Colonic mucosa (tissue), 4 donors: ENCODE measurements at places on chromosomes 5 and 9.
A peak's percentile ranks its signal among the peaks of the same experiment; 100 is the strongest.

DNA sequence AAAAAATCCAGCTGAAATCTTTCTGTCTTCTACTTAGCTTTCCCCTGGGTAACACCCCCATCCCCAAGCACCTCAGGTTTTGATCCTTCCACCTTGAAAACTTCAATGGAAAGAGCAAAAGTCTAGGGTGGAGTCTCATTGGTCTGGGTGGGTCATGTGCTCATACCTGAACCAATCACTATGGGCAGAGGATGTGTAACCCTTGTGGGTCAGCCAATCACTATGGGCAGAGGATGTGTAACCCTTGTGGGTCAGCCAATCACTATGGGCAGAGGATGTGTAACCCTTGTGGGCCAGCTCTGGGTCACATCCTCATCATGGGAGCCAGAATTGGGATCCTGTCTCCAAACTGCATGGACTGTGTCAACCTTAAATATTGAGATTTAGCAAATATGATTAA lies 18.5 kb downstream of the NAIF1 start:
- DNase-seq = no peak
- no peaks in the 10 kb centered on the region for H3K36me3 ChIP-seq
- H3K4me1 ChIP-seq = no peaks in the 10 kb centered on the region
- no peaks in the 10 kb centered on the region for H3K27me3 ChIP-seq
- H3K27ac ChIP-seq = no peak overlapping the region
- H3K4me3 ChIP-seq = no peak overlapping the region

GRCh38 chr5:50730841-50731240 lies 64.4 kb downstream of the PARP8 start:
- H3K27ac ChIP-seq = no peak overlapping the region
- no peak for DNase-seq
- no peaks in the 10 kb centered on the region for H3K36me3 ChIP-seq
- no peaks in the 10 kb centered on the region for H3K4me1 ChIP-seq
- no peak overlapping the region for H3K4me3 ChIP-seq

DNA sequence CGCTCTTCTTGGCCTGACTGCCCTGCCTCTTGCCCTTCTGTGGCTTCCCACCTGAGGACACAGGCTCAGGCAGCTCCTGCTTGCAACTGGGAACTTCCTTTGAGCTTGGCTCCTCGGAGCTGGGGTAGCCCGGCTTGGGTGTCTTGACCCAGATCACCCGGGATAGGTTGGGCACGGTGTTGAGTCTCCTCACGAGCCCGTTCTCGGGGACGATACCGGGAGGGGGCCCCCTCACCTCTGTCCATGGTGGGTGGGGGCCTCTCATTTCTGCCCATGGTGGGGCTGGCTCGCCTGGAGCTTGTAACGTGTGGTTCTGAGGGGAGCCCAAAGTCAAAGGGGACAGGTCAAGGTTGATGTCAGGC lies 7.8 kb upstream of the DDX41 start:
- no peaks in the 10 kb centered on the region for H3K4me1 ChIP-seq
- peaks cover 5% of the 10 kb centered on the region for H3K36me3 ChIP-seq
- no peak for DNase-seq
- H3K27me3 ChIP-seq = no peaks in the 10 kb centered on the region

DNA sequence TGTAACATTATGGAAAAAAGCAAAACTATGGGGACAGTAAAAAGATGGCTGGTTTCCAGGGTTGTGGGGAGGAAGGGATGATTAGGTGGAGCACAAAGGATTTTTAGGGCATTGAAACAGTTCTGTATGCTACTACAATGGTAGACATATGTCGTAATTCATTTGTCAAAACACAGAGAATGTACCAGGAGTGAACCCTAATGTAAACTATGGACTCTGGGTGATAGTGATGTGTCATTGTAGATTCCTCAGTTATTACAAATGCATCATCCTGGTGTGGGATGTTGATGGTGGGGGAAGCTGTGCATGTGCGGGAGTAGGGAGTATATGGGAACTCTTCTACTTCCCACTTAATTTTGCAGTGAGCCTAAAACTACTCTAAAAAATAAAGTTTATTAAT lies 135.0 kb upstream of the GABRP start:
- no peaks in the 10 kb centered on the region for H3K36me3 ChIP-seq
- H3K4me3 ChIP-seq = no peak overlapping the region
- H3K27me3 ChIP-seq = no peaks in the 10 kb centered on the region

DNA sequence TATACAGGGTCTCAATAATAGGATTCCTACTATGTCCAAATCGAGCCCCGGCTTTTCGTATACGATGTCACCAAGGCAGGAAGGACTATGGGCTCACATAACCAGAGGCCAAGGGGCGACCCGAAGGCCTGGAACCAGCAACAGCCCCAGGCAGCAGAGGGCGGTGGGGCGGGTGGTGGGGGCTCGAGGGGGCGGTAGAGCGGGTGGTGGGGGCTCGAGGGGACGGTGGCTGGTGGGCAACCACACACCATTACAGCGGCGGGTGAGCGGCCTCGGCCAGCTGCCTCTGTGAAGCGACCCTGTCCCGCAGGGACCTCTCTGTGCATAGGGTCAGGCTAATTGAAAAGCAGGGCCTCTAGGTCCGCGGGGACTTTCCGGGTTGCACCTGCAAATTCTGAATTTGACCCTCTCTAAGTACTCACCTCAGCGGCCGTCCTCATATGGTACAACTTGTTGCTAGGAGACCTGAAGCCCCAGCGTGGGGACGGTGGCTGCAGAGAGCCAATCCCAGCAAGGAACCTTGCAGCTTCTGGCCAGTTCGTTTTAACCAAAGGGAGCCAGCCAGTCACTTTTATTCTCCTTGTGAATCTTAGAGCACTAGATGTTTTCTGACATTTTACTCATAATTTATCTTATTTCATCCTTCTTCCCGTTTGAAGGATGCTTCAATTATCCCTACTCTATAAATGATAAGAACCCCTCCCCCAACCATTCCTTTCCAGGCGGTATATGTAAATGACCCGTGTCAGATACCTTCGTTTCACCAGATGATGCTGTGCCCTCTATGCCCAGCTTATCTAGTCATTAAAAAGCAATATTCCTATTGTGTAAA lies at the start of gene NME5:
NME5 (minus strand) TSS at position 480 of the 832 bp plus-strand sequence. CDS start 648 bp downstream, outside the sequence.
- H3K4me1 ChIP-seq = no peaks in the 10 kb centered on the region
- DNase-seq = peak; percentile 49
- H3K27me3 ChIP-seq = no peaks in the 10 kb centered on the region
- H3K27ac ChIP-seq = no peak within 1 kb of the TSS
- H3K36me3 ChIP-seq = no peaks in the 10 kb centered on the region

GRCh38 chr9:93750045-93750444 lies 173.7 kb downstream of the PHF2 start:
- no peak overlapping the region for H3K4me3 ChIP-seq
- no peaks in the 10 kb centered on the region for H3K36me3 ChIP-seq
- no peaks in the 10 kb centered on the region for H3K4me1 ChIP-seq
- no peak for DNase-seq
- no peak overlapping the region for H3K27ac ChIP-seq

DNA sequence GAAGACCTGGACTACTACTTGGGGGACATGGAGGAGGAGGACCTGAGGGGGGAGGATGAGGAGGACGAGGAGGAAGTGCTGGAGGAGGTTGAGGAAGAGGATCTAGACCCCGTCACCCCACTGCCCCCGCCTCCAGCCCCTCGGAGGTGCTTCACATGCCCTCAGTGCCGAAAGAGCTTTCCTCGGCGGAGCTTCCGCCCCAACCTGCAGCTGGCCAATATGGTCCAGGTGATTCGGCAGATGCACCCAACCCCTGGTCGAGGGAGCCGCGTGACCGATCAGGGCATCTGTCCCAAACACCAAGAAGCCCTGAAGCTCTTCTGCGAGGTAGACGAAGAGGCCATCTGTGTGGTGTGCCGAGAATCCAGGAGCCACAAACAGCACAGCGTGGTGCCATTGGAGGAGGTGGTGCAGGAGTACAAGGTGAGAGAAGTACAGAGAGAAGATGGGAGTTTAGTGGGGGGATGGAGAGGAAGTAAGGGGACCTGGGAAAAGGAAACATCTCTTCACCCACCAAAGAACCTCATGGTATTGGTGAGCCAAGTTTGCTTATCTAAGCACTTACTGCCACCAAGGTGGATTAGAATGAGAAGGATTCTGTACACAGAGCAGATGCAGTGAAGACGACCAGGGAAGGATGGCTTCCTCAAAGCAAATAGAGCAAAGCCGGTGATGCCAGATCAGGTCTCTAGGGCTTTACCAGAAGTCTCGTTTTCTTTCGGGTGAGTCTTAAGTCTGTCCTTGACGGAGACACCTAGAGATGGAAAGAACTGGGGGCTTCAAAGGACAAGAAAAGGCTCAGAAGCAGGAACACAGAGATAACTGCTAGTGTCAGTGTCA lies 1.5 kb downstream of the TRIM41 start:
- H3K4me1 ChIP-seq = no peaks in the 10 kb centered on the region
- H3K27me3 ChIP-seq = no peaks in the 10 kb centered on the region
- H3K4me3 ChIP-seq = peak overlapping the region; percentile 71
- H3K27ac ChIP-seq = peak overlapping the region; percentile 97

DNA sequence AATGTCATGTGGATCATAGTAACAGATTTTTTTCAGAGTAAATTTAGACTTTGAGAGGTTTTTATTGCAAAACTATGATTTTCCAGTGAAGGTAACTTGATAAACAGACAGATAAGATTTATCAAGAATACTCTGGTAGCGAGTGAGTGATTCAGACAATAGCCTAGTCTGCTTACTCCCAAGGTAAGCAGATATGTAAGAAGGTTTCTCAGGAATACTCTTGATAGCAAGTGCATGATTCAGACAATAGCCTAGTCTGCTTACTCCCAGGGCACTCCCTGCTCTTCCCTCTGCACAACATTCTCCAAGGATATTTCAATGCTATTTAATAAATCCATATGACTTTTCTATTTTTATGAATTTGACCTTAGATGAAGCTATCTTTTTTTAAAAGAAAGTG lies 1881.5 kb downstream of the EFNA5 start:
- H3K27ac ChIP-seq = no peak overlapping the region
- no peaks in the 10 kb centered on the region for H3K4me1 ChIP-seq
- H3K36me3 ChIP-seq = no peaks in the 10 kb centered on the region

GRCh38 chr5:32058101-32058500 lies 116.0 kb downstream of the GOLPH3 start:
- no peak overlapping the region for H3K27ac ChIP-seq
- no peaks in the 10 kb centered on the region for H3K4me1 ChIP-seq
- H3K27me3 ChIP-seq = no peaks in the 10 kb centered on the region
- DNase-seq = no peak

DNA sequence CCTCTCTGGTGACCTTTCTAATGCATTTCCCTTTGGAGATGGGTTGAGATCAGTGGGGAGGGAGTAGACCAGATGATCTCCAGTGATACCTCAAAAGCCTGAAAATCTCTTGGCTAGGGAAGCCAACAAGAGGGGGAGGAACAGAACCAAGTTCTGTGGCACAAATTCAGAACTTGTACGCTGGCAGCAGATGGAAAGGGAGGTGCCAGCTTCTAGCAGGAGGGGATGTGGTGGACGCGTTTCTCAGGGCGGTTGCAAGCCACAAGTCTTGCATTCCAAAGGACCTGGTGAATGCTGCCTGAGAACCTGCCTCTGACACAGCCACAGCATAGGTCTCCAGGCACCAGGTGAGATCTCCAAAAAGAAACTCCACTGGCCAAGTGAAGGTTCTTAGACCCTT lies 13.4 kb downstream of the SLIT3 start:
- no peak for DNase-seq
- H3K4me1 ChIP-seq = no peaks in the 10 kb centered on the region
- no peaks in the 10 kb centered on the region for H3K36me3 ChIP-seq
- H3K4me3 ChIP-seq = no peak overlapping the region

GRCh38 chr9:107386396-107386795 lies 103.2 kb downstream of the KLF4 start:
- no peak overlapping the region for H3K27ac ChIP-seq
- no peaks in the 10 kb centered on the region for H3K27me3 ChIP-seq
- H3K36me3 ChIP-seq = no peaks in the 10 kb centered on the region
- H3K4me1 ChIP-seq = no peaks in the 10 kb centered on the region
- no peak for DNase-seq

DNA sequence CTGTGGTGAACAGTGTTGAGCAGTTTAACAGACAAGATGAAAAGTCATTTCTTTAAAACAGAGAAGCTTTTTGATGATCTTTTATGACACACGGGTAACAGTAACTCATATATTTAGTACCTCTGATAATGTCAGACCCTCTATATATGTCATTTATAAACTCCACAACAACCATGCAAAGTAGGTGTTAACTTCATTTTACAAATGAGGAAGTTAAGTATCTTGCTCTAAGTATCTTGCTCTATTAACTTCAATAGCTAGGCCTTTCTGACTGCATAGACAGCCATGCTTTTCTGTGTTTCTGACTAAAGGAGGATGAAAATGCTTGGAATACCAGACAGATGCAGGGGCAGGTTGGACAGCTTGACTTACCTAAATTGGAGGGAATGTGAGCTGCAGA lies 1.8 kb downstream of the NUDT2 start:
- DNase-seq = no peak
- H3K27me3 ChIP-seq = no peaks in the 10 kb centered on the region
- H3K27ac ChIP-seq = no peak overlapping the region
- no peak overlapping the region for H3K4me3 ChIP-seq
- no peaks in the 10 kb centered on the region for H3K36me3 ChIP-seq
- no peaks in the 10 kb centered on the region for H3K4me1 ChIP-seq

GRCh38 chr9:93308676-93309075 lies 124.7 kb downstream of the WNK2 start:
- H3K4me3 ChIP-seq = no peak overlapping the region
- DNase-seq = no peak
- no peaks in the 10 kb centered on the region for H3K36me3 ChIP-seq
- no peak overlapping the region for H3K27ac ChIP-seq
- no peaks in the 10 kb centered on the region for H3K27me3 ChIP-seq

GRCh38 chr5:14901462-14902051 lies 30.0 kb upstream of the ANKH start:
- H3K4me3 ChIP-seq = no peak overlapping the region
- H3K27ac ChIP-seq = no peak overlapping the region
- no peak for DNase-seq
- no peaks in the 10 kb centered on the region for H3K4me1 ChIP-seq
- no peaks in the 10 kb centered on the region for H3K36me3 ChIP-seq

DNA sequence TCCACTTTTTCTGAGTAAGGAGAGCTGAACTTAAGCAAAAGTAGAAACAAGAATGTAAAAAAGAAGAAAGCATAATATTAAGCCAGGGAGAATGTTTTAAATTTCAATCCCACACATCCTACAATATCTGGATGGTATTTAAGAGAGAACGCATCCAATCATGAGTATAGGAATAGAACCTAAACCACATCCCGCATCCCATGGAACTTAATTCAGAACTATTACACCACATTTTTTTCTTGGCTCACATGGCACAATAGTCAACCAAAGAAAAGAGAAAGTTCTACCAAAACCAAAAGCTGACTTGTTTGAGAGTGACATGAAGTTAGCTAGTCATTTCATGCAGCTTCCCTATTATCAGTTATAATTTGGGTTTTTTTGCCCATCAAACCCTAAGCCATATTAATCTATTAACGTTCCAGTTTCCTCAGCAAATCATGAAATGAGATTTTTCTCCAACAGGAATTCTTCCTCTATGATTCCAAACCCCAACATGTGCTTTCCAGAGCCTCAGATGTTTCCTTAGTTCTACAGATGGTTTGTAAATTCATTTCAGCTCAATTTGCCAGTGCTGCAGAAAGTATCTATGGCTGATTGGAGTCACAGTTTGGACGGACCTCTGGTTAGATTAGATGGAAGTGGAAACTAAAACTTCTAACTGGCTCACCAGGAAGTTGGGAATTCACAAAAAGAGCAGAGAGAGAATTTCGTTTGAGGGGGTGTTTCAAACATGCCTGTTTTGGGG lies 22.5 kb downstream of the ADAMTSL1 start:
- no peak overlapping the region for H3K4me3 ChIP-seq
- no peaks in the 10 kb centered on the region for H3K27me3 ChIP-seq
- no peak for DNase-seq
- H3K27ac ChIP-seq = no peak overlapping the region
